Activated CD4-positive, CD25-positive, alpha-beta regulatory T cell treated with anti-CD3 and anti-CD28 coated beads, Interleukin-2, amount 50 U/mL, for 24 hours (primary cell): ENCODE measurements at places on chromosomes 4 and X.

DNA sequence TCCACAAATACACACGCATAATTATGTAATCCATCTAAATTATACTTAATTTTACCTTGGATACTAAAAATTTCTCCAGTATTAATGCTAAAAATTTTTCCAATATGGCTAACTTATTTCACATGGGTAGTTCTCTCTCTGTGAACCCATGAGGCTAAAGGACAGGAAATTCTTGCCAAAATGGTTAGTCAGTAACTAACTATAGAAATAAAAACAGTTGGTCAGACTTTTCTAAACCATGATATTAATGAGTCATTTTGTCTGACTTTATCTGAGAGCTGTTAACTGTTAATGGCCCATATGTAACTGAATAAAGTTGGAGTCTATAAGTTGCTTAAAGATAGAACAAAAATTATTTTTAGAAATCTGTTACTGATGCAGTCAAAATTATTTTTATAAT is 549.4 kb downstream of the TLL1 start:
- ATAC-seq, result no peak

GRCh38 chr4:168619266-168619631 is 122.4 kb downstream of the PALLD start:
- no peak for ATAC-seq

DNA sequence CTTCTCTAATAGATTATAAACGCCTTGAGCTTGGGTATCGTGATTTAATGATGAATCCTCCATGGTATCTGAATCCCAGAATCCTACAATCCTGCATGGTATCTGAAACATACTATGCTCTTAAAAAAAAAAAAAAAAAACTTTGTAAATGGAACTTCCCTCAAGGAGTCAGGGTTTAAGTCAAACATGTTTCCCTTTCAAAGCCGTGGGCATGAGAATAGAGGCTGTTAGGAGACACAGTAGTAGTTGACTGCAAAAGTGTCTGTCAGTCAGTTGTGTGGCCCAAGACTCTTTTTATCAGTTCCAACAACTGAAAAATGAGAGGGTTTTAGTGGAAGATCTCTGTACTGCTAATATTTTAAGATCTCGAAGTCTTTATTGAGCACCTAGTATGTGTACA is 2.4 kb upstream of the HS3ST1 start:
- ATAC-seq, result no peak

DNA sequence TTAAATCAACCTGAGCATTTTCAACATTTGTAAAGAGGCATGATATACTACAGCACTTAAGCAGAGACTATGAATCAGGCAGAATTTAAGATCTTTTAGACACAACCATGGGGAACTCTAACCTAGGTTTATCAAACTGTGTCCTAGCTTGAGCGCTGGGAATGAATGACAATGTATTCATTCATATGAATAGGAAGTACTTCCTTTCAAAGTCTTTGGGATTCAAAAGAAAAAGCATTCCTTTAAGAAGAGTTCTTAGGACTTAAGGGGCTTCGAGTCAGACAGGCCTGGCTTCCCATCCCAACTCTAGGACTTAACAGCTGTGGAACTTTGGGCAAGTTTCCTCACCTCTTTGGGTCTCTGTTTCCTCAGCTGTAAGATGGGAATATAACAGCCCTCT is 104.6 kb downstream of the ANAPC4 start:
- no peak for ATAC-seq

GRCh38 chrX:70253377-70254062 is 6.5 kb downstream of the P2RY4 start:
- ATAC-seq, result peak; percentile 79

DNA sequence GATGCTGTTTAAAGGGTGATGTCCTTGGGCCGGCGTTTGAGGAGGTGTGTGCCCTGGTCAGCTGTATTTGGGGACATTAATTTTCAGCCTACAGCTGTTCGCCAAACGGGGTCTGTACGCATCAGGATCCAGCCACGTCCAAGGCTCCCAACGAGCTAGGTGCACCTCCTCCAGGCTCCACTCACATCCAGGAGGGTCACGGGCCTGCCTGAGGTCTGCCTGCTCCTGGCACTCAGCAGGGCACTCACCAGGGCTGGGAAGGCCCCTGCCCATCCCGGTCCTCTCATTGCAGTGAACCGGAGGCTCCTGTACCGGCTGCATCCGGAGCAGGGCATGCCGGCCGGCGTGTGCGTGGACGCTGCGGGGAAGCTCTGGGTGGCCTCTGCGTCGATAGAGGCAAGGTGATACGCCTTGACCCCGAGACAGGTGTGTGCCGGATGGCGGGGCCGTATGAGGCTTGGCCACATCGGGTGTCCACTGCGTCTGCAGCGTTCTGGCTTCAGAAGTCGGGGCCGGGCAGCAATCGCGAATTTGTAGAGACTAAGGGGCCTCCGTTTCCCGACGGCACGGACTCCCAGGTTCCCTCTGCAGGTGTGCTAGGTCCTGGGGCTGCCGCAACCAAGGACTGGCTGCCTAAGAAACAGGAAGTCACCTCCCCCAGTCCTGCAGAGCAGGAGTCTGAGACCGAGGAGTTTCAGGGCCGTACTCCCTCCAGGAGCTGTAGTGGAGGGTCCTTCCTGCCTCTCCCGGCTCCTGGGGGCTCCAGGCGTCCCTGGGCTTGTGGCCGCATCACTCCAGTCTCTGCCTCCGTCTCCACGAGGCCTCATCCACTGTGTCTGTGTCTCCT is 27.5 kb upstream of the PLCXD1 start:
- no peak for ATAC-seq
